ENCODE measurements at places on chromosomes 5 and 9.
A peak's percentile ranks its signal among the peaks of the same experiment; 100 is the strongest.

DNA sequence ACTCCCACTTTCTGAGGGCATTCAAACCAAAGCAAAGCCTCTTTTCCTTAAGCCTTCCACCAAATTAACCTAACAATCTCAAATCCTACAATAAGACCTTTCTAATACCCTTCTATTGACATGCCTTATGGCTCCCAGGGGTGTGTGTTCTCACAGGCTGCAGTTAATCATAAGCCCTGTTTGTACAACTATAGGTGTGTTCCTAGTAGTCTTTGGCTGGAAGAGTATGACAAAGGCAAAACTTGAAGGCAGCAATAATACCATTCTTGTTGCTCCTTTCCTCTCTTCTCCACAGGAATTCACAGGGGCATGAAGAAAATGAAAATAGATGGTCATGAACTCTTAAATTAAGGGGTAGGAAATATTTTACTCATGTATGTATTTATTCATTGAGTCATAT, 10.9 kb upstream of the FBXO38 start:
- no peak for DNase-seq

DNA sequence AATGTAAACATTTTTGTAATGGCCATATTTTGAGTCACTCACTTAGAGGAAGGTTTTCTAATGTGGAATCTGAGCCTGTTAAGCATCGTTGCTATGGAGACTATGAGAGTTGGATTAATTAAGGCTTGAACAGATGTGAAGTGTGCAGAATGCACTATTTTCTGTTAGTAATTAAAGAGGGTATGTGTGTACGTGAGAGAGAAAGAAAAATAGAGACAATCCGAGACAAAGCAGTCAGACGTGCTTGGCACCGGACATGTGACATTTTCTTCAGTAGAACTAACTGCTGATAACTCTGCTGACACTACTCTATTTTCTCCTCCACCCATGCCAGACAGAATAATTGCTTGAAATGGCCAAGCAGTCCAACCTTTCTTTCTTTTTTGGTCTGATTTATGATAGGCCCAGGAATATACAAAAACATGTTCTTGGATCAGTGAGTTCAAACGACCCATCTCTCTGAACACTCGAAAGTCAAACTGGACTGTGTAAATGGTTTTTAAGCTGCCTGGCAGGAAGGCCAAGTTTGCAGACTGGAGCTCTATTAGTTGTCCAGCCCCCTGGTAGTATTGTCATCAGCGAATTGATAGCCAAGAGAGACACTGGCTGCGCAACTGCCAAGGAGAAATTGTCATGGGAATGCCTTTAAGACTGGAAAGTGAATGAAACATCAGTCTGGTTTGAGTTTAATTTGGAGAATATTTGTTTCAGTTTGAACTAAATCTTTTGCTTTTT, 322.1 kb downstream of the ARHGEF28 start:
- DNase-seq, result no peak

DNA sequence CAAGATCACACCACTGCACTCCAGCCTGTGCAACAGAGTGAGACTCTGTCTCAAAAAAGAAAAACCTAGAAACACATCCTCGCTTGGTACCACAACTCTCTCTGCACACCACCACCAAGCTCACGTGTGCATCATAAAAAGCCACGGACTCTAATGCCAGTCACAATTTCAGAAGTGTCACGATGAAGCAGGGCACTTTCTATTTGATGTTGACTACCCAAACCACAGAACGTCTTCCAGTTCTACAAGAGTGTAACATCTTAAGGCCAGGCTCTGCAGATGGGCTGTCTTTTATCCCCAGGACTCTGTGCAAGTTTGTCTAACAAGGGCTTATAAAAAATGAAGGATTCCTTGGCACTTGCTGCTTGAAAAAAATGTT, 22.9 kb downstream of the GFPT2 start:
- DNase-seq, result no peak

DNA sequence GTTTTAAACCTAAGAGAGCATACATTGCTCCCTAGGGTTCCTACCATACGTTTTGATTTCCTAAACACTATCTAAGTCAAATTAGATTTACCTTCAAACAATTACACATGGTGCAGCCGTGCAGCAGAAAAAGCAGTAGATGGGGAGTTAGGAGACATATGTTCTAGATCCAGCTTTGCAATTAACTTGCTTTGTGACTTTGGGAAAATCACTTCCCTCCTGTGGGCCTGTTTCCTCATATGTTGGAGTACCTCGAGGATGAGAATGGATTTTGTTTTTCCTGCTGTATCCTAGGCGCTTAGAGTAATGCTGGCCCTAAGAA, 711 bp downstream of the MRPL50 start:
- DNase-seq, result no peak

- DNase-seq, result no peak
Measured at GRCh38 chr9:133512253-133513213, 12.2 kb downstream of the MYMK start.

GRCh38 chr5:142239394-142240159, 85.2 kb downstream of the SPRY4 start:
- no peak for DNase-seq

- DNase-seq, result no peak
Measured at GRCh38 chr5:45609661-45610060, 86.5 kb downstream of the HCN1 start.

DNA sequence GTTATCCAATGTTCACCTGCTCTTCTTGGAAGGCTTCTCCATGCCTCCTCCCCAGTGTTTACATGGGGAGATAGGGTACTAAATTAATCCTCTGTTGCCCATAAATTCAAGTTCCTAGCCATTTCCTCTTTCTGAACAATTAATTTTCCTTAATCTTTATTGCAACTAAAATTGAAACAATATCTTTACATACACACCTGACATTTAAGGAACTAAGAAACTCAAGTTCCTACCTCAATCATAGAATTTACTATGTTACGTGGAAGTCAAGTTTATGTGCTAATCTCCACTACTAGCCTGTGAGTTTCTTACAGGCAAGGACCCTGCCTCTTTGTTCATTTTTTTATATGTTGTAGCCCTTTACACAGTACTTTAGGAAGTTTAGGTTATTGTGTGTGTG, 10.1 kb upstream of the ADRB2 start:
- DNase-seq, result no peak

- no peak for DNase-seq
Measured at GRCh38 chr5:159489779-159490178, 159.5 kb upstream of the IL12B start.

DNA sequence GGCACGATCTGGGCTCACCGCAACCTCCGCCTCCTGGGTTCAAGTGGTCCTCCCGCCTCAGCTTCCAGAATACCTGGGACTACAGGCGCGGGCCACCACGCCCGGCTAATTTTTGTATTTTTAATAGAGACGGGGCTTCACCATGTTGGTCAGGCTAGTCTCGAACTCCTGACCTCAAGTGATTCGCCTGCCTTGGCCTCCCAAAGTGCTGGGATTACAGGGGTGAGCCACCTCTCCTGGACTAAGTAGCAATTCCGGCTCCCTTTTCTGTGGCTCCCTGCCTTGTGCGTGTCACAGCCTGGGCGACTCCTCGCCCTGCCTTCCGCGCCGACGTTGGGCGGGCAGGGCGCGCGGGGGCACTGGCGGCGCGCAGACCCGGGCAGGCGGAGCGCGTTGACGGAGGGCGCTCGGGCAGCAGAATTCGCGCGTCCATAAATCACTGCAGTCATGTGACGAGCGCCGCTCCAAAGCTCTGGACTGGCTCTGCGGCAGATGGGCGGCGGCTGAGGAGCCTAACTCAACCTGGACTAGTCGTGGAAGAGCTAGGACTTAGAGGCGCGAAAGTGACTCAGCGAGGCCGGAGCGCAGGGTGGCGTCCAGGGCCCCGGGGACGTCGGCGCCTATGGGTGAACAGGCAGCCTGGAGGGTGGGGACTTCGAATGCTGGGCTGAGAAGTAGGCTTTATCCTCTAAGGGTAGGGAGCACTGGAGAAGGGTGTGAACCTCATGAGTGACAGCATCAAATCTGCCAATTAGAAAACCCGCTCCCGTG, 1.4 kb upstream of the CIZ1 start:
- peak; percentile 89 for DNase-seq
